ENCODE measurements at places on chromosomes 4 and X.

DNA sequence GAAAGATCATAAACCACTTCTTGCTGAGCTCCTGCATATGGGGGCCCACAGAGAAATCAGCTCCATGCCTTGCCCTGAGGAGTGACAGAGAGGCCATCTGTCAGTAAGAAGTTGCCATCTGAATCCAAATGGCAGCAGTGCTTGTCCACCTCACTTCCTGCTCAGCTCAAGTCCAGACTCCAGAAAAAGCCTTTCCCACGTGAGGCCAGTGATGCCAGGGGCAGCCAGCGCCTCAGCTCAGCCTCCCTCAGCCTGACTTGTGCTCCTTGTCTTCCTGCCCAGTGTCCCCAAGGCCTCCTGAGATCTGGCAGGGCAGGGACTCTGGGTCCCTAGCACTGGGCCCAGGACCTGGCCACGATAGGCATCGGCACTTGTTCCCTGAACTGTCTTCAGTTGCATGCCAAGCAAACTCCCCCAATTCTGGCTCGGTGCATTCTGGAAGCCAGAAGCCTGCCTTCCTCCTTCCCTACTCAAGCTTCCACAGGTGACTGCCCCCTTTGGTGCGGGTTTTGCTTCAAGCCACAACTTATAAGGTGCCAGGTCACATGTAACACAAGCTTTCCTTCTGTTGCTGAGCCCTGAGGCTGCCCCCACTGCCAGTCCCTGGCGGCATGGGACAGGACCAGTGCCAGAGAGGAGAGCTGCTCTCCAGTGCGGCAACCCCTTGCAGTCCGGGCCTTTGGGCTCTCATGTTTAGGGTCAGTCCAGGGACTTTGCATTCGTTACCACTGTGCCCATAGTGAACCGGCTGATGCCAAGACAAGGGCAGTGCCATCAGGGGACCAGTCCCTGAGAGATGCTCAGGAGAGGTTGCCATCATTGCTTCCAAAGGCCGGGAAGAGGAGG lies 2.2 kb downstream of the ZNF185 start:
- DNase-seq, result no peak

GRCh38 chrX:40644176-40644575 lies 3.2 kb downstream of the CXorf38 start:
- no peak for DNase-seq

DNA sequence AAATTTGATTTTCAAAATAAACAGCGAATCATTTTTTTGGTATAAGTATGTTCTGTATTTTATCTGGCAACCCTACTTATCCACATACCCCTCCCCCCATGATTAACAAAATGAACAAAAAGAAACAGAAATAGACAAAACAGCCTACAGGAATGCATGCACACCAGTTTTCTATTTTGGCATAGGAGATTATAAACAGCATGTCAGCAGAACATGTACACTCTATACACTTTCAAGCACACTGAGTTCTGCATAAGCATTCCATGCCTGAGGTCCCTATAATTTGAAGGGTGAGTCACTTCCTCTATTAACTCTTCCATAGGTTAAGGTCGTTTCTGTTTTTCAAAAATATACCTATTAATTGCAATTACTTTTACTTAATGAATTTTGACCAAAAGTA lies 28.0 kb upstream of the ZNF280C start:
- no peak for DNase-seq

DNA sequence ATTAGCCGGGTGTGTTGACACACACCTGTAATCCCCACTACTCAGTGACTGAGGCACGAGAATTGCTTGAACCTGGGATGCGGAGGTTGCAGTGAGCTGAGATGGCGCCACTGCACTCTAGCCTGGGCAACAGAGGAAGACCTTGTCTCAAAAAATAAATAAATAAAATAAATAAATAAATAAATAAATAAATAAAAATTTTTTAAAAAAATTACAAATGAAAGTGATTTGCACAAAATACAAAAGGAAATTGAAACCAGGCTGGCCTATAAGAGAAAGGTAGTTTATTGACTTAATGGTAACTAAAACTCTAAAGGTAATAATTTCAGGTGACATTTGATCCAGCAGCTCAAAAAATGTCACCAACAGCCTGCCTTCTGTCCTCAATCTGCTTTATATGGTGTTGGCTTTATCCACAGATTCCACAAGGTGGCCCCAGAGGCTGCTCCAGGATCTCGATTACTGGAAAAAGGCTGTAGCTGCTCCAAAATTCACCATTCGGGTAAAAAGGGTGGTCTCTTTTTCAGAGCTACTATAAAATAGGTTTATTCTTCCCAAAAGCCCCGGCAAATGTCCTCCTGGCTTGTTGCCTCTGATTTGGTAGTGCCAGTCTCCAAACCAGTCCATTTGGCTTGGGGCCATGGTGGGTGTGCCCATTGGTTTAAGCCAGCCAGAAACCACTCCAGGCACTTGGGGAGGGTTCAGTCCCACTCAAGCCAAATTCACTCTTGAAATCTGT lies 61.4 kb upstream of the TRIM2 start:
- peak; percentile 37 for DNase-seq

DNA sequence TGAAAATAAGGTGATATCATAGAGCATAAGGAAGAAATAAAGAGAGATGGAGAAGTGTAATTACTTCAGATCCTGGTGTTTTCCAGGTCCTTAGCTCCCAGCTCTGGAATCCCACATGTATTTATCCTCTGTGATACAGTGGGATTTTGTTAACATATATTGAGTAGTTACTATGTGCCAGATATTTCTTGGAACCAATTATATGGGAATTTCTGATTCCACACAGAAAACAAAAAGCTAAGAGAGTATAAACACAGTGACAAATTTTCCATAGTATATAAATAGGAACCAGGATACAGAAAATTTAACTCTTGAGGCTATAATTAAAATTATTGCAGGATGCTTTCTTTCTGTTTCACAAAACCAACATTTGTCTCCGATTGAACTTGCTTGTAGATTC lies 1067.5 kb downstream of the PCDH7 start:
- no peak for DNase-seq

GRCh38 chrX:20437683-20438082 lies 171.0 kb upstream of the RPS6KA3 start:
- no peak for DNase-seq

DNA sequence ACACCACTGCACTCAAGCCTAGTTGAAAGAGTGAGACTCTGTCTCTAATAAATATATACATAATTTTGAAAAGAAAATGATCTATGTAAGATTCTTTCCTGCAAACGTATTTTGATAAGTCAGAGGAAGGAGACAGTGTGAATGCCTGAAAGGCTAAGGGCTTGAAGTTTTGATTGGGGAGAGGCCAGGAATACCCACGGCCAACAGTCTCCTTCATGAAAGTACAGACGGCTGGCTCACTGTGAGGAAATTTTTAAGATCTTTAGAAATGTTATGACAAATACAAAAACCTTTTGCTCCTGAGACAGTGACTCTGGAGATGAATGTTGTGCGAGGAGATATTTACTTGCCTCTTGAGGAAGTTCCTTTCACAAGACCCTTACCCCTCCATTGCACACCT lies 111.4 kb upstream of the KLHL13 start:
- DNase-seq, result no peak

GRCh38 chr4:127406187-127406586 lies 226.6 kb upstream of the INTU start:
- DNase-seq, result no peak

GRCh38 chrX:10077425-10078188 lies 79.2 kb upstream of the CLCN4 start:
- no peak for DNase-seq

DNA sequence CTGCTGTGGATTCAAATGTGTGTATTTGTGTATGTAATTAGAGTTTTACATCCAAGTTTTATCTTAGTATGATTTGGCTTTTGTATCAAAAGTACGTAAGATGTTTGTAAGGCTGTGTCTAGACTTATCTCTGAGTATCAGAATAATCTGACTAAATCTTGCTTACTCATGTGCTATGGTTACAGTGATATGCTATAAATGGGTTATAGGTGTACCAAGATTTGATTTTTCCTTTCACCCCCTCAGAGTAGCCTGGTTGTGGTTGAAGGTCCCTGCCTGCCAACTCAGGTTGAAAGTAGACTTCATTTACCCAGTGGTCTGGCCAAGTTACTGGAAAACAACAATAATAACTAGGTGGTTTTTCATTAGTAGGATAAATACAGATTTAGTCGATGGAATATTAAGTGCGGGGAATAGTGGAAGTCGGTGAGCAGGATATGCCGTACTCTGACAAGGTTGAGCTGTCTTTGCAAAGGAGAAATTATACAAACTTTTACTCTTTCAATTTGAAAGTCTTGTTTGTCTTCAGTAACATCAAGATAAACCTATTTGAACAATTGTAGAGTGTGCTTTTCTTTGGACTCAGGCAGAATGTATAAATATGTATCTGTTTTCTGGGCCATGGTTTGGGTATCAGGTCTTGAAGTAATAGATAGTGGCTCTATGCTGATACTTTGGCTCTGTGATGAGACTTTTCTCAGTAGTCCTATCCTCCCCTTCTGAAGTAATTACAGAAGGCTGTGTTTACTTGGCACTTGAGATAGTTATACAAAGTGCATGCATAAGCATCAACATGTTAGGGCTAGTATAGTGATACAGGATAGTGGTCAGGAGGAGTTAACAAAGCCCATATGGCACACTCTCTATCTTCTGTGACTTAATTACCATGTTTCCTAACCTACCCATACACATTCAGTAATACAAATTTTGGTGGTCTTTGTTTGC lies 23.7 kb downstream of the BMP2K start:
- no peak for DNase-seq

- DNase-seq, result no peak
Observed at GRCh38 chrX:30261012-30261411, 14.1 kb downstream of the MAGEB1 start.

GRCh38 chr4:16775411-16776154 lies 122.9 kb downstream of the LDB2 start:
- DNase-seq, result no peak

- no peak for DNase-seq
Observed at GRCh38 chr4:41723286-41723685, 25.2 kb downstream of the PHOX2B start.

DNA sequence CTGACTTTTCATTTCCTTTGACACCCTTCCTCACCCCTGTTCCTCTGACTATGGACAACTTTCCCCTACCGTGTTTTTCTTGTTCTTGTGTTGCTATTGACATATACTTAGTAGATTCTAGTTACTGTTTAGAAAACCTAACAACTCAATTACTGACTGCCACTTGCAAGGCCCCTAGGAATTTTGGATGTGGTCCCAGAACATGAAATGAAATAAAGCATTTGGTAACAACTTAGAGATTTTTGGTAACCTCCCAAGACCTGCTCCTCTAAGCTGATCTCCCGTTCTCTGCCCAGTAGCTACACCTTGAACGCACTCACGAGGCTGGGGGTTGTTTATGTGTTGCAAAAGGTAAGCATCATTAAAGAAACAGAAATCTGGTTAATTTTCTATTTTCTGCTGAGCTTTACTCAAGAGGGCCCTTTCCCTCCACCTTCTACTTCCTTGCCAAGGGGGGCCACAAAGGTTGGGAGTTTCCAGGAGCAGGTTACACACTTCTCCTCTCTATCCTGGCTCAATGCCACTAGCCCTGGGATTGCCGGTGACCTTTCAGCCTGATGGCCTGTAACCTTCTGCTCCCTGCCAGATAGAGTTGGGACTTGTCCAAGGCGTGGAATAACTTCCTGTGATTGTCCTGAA lies 20.5 kb downstream of the GAB3 start:
- DNase-seq, result no peak

DNA sequence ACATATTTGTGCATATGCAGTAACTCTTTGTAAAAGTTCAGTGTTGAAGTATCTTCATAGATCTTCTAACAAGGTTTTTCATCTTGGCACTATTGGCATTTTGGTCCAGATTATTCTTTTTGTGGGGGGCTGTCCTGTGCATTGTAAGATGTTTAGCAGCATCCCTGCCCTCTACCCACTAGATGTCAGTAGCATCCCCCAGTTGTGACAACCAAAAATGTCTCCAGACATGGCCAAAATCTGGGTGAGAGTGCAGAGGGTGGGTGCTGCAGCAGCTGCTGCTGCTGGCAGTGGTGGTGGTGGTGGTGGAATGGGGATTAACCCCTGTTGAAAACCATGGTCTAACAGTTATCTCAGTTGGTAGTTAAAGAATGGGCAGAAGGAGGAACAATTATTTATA lies 370.0 kb downstream of the GPAT3 start:
- no peak for DNase-seq

GRCh38 chr4:155600244-155600643 lies 66.4 kb upstream of the GUCY1A1 start:
- DNase-seq, result no peak

DNA sequence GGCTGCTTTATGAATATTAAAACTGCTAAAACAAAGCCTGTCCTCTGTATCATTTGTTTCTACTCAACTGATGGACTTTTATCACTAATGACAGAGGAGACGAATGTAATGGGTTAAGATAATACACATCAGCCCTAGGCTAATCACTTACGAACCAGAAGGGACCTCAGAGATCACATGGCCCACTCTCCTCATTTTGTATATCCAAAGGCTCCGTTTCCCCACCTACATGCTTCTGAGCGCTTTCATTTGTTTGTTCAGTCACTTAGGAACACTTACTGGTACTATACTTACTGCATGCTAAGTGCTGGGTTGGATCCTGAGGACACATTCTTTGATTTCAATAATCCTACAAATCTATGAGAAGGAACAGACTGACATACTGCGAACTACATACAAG lies 169.3 kb downstream of the CEP135 start:
- no peak for DNase-seq

- no peak for DNase-seq
Observed at GRCh38 chr4:106930522-106930921, 105.6 kb downstream of the DKK2 start.

DNA sequence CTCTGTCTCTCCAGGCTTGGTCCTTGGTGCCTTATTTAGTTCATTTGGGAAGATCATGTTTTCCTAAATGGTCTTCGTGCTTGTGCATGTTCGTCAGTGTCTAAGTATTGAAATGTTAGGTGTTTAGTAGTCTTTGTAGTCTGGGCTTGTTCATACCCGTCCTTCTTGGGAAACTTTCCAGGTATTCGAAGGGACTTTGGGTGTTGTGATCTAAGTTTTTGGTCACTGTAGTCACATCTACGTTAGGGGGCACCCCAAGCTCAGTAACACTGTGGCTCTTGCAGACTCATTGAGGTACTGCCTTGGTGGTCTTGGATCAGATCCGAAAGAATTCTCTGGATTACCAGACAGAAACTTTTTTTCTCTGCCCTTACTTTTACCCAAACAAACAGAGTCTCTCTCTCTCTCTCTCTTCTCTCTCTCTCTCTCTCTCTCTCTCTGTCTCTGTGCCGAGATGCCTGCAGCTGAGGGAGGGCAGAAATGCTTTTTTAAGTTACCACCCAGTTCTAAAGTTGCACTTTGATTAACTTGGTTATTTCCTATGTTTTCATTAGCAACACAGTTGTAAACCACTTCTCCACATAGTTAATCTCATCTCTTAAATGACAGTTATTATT lies 67.6 kb upstream of the SLC7A3 start:
- peak; percentile 0 for DNase-seq

DNA sequence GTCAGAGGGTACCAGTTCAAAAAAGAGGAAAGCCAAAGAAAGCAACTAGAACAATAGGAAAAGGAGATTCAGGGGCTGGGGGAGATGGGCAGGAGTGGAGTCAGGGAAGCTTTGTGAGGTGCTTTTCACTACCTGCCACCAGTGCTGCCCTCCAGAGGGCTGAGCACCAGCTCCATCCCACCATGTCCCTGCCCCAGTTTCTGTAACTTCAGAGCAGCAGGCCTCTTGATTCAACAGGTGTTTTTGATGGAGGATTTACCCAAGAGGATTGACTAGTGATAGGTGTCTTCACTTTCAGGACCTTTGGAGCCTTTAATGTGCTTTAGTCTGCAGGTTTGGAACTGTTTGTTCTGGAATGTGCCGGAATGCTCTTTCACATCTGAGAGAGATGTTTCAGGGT lies 12.1 kb downstream of the KIT start:
- DNase-seq, result no peak

Measured in T-cell (primary cell).